Glomerular endothelial cell (primary cell): ENCODE measurements at places on chromosomes 4 and X.
A peak's percentile ranks its signal among the peaks of the same experiment; 100 is the strongest.

DNA sequence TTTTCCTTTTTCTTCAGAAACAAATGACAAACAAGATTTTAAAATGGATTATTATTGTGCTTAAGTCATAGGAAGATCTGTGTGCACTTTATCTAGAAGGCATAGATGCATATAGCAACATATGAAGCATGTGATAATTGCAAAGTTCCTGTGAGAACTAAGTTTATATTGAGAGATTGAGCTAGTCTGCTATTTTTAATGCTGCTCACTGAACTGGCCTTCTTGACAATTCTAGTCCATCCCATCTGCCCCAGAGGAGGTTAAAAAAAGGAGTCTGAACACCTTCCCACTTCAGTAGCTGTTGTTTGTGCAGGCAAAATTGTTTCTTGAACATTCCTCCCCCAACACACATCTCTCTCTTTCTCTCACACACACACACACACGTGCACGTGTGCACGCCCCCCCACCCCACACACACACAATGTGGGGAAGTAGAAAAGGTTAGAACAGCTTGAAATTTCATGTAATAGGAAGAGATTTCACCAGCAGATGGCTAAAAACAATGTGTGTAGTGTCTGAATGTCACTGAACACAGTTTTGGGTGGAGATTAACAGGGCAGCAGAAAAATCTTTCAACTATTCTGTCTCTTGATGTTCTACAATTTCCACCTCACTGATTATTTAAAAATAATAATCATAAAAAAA lies 108.0 kb downstream of the GPM6A start:
- no peak for DNase-seq

DNA sequence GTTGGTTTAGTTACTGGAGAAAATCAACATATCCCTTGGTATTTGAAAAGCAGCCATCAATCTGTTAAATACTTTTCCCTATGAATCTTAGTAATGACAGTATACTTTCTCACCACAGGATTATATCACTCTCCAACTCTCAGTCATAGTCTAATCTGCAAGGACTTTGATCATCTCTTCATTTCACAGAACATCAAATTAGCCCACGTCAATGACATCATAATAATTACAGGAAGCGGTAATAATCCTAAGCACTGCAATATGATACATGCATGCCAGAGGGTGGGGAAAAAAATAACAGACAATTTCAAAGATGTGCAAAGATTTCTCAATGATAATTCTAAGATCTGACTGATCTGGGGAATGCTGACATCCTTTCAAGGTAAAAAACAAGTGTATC lies 404.1 kb downstream of the GPM6A start:
- no peak for DNase-seq

DNA sequence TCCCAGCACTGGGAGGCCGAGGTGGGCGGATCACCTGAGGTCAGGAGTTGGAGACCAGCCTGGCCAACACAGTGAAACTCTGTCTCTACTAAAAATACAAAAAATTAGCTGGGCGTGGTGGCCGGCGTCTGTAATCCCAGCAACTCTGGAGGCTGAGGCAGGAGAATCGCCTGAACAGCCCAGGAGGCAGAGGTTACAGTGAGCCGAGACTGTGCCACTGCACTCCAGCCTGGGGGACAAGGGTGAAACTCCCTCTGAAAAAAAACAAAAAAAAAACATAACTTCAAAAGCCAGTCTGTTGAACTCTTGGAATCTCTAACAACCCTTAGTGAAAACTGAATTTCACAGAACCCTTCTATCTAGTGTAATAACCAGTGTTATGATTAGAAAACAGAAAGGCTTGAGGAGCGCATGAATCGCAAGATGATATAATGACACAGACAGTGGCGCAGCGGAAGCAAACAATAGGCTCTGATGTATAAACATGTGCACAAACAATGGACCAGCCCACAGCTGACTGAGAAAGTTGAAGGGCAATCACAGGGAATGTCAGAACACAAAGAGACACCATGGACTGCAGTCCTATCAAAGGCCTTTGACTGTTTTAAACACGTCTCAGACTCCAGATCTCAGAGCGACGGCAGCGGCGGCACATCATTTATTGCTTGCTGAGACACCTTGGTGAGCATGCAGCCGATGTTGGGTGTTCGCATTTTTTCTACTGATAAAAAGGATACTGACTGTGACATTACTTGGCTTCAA lies 81.6 kb downstream of the NSUN7 start:
- DNase-seq = no peak

GRCh38 chr4:143482840-143483239 lies 30.7 kb upstream of the SMARCA5 start:
- peak; percentile 27 for DNase-seq

GRCh38 chr4:147756417-147756816 lies 24.5 kb downstream of the ARHGAP10 start:
- no peak for DNase-seq

DNA sequence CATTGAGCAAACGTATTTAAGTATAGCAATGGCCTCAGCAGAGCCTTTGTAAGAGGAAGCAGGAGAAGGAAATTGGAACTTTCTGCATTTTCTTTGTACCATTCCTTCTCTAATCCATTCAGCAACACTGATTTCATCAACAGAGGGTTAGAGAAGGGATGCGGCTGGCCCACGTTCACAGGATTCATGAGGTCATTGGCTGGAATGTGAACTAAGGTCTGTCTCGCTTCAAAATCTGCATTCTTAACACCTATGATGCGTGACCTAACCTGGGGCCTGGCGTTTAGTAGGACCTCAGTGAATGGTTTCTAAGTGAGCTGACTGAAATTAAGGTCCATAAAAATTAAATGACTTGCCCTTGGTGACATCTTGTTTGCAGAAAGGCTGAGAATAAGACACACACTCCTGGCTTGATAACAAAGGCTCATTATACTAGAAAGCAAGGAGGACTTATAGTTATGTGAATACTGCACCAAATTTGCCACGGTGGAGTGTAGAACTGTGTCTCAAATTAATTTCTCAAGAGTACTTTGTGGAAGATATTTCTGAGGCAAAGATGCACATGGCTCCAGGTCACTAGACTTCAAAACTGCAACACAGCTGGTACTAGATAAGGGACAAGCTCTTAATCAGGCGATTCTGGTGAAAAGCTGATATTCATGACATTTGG lies 25.4 kb downstream of the FGFBP1 start:
- no peak for DNase-seq

DNA sequence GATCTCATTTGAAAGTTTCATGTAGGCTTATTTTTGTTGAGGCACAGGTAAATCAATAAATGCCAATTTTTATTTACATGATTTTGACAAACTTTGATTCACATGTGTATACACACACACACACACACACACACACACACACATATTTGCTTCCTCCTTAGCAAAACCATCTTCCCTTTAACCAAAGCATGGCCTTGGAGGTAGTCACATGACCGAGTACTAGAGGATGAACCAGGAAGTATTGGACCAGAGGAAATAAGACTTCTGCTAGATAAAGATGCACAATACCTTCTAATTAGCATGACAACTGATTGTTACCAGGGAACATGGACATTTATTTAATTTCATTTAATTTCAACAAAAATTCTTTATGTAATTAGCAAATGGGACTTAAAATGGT lies 23.4 kb upstream of the CFAP299 start:
- no peak for DNase-seq

GRCh38 chr4:17884063-17884462 lies 73.3 kb downstream of the NCAPG start:
- no peak for DNase-seq

GRCh38 chrX:123648028-123648810 lies 84.6 kb downstream of the THOC2 start:
- DNase-seq = no peak

- DNase-seq = no peak
Measured at GRCh38 chrX:68820476-68821110, 8.2 kb upstream of the EFNB1 start.

DNA sequence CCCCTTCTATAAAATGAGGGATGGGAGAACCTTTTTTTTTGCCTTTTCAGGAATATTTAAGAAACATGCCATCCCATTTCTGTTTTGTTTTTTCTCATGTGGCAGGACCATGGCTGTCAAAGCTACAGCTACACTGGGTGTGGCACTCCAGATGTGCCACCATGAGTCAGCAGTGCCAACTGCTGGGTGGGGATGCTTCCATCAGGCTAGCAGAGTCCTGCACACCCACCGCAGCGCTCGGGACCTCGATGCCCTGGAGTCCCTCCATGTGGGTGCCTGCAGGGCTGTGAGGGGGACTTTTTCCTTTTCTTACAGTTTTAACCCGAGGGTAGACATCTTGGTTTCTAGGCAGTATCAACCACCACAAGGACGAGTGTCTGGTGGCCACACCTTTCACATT lies 352.6 kb downstream of the NR3C2 start:
- DNase-seq = no peak

- no peak for DNase-seq
Measured at GRCh38 chr4:166078955-166079354, 205.9 kb downstream of the TLL1 start.

- DNase-seq = no peak
Measured at GRCh38 chr4:92814677-92815076, 510.9 kb downstream of the GRID2 start.

DNA sequence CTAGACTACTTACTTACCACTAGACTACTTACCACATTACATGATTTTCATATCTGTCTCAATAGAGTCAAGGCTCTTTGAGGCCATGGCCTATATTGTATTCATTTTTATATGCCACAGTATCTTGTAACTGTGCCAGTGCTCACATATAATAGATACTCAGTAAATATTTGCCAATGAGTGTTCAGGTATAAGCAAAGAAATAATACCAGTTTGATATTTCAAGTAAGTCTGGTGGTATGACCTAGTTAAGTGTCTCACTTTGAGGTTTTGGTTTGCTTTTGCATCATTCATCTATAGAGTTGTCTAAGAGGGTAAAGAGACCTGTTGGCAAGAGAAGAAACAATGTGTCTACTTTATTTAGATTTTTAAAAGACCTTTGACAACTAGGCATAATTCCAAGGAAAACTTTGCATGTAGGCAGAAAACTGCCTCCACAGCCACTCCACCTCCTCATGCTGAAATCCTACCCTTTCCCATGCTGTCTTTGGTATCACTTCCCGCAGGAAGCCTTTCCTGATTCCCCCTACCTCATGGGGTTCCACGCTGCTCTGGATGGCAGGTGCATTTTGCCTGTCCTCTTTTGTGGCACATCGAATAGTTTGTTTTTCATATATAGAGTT lies 91.3 kb upstream of the KLHL13 start:
- DNase-seq = no peak

DNA sequence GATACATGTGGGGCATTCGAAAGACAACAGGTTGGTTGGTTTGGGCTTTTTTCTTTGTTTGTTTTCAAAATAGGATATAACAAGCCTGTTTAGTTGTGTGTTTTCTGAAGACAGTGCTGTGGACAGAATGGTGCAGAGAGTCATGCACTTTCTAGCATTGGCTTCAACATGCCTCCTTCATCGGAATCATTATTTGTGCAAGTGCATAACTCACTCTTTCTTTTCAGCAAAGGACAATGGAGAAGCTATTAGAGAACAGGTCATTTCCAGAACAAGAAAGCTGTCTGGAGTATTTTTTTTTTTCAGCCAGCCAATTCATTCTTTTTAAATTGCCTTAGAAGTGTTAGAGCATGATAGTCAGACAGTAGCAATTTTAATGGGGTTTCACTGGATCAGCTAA lies 225.8 kb downstream of the STK32B start:
- DNase-seq = no peak

GRCh38 chrX:110448459-110448858 lies 89.8 kb downstream of the RTL9 start:
- no peak for DNase-seq

- peak; percentile 63 for DNase-seq
Measured at GRCh38 chrX:16771483-16772398, 14.5 kb upstream of the TXLNG start.

DNA sequence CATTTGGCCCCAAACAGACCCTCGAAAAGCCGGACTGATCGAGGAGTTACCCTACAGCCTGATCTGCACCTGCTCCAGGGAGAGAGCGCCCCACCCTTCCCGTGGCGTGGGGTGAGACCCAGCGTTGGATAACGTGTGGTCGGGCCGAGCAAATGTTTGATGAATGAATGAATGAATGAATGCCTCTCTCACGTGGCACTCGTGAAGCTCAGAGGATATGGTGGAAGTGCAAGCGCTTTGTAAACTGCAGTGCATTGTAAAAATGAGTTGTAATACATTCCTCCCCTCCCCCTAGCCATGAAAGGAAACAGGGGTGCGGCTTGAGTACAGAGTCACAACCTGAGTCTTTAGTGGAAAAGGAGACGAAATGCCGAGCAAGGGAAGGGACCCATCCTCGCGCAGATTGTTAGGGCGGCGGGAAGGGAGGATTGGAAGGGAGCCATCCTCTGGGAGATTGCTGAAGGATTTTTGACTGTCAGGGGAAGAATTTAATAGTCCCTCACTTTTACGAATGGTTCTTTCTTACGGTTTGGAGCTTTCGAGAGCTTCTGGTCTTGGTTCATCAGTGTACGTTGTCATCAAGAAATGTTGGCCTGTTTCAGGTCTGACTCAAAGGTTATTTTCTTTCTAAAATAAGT lies 772 bp upstream of the FBXW7 start:
- no peak for DNase-seq

DNA sequence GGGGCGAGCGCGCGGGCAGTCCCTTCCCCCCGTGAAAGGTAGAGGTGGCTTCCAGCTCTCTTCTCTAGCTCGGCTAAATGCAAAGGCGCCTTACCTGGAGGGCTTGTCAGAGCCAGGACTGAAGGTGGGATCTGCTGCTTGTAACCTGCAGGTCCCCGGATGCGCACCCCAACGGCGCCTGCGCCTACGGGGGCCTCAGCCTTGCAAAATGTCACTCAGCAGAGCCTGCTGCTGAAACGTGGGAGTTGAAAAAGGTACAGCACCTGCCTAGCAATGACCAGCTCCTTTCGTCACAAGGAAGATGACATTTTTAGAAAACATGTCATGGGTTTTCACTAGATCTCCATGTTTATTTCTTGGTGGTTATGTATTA lies 583 bp downstream of the ABHD18 start:
- DNase-seq = no peak

DNA sequence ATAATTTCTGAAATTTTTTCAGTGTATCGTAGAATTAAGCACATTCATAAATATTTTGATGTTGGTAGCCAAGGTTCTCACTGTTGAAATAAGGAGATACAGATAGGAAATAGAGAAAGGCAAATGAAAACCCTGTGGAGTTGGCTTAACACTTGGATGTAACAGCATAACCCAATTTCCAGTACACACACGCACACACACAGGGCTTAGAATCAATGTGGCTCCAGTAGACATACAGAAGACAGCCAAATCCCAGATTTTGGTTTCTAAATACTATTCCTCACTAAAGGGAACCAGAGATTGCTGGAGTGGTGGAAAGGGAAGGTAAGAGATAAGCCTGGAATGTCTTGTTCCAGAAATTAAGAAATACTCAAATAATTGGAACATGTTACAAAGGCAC lies 54.4 kb downstream of the SMAD1 start:
- no peak for DNase-seq

DNA sequence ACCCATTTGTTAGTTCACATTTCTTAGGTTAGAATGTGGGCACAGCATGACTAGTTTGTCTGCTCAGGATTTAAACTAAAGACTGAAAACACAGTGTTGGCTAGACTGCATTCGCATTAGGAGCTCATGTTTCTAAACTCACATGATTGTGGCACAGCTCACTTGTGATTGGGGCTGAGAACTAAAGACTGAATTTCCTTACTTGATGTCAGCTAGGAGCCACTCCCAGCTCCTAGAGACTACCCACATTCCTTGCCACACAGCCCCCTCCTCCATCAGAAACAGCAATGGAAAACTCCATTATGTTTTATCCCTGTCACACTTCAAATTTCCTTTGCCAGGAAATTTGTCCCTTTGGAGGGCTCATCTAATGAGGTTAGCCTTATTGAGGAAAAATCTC lies 170.2 kb upstream of the NUDT6 start:
- no peak for DNase-seq

GRCh38 chrX:150358651-150359050 lies 4.5 kb upstream of the MAMLD1 start:
- DNase-seq = no peak
